ENCODE measurements at places on chromosomes 13 and 19.

- DNase-seq: no peak
Observed at GRCh38 chr13:112891477-112892401, 77.3 kb upstream of the MCF2L start.

- DNase-seq: no peak
Observed at GRCh38 chr19:17623224-17623935, 64.8 kb downstream of the UNC13A start.

DNA sequence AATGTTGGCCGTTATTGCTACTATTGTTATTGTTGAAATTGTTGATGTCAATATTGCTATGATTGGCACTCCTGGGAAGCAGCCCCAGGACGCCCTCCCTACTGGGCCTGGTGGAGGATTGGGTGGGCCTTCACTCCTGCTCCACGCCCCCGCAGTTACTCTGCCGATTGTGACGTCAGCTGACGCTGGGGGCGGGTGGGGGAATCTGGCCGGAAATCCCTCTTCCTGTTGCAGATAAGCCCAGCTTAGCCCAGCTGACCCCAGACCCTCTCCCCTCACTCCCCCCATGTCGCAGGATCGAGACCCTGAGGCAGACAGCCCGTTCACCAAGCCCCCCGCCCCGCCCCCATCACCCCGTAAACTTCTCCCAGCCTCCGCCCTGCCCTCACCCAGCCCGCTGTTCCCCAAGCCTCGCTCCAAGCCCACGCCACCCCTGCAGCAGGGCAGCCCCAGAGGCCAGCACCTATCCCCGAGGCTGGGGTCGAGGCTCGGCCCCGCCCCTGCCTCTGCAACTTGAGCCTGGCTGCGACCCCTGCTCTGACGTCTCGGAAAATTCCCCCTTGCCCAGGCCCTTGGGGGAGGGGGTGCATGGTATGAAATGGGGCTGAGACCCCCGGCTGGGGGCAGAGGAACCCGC, at the start of gene ETV2:
Gene ETV2 (plus strand): TSS at position 231 of the 637 bp plus-strand sequence. CDS start 716 bp downstream, outside the sequence.
- no peak for DNase-seq

GRCh38 chr13:33487575-33488243, 202.2 kb upstream of the STARD13 start:
- DNase-seq: no peak

GRCh38 chr13:99064624-99065234, 86.9 kb upstream of the DOCK9 start:
- no peak for DNase-seq

- DNase-seq: no peak
Observed at GRCh38 chr19:42290523-42291434, 11.2 kb upstream of the PRR19 start.

DNA sequence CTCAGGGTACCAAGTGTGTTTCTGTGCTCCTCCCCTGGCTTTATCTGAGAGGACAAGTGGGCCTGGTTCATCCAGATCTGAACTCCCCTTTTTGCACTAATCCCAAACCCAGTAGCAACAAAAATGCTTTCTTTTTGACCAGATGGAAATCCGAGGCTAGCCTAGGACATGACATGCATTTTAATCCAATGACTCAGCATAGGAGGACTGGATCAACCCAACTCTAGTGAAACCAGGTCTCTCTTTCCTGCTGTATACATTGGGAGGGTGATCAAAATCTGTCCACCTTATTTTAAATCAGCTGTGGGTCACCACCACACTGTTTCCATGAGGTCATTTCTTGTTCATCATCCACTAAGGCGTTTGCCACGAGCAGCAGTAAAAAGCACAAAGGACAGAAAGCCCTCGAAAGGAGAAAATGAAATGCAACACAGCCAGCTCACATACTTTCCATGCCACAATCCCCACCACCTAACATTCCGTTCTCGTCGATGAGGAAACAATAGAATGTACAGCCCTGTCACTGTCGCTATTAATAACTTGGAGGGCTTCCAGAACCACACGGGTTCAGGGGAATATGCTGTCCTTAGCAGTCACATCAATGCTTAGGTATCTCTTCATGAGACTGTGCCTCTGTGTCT, 543.0 kb downstream of the IRS2 start:
- DNase-seq: no peak

DNA sequence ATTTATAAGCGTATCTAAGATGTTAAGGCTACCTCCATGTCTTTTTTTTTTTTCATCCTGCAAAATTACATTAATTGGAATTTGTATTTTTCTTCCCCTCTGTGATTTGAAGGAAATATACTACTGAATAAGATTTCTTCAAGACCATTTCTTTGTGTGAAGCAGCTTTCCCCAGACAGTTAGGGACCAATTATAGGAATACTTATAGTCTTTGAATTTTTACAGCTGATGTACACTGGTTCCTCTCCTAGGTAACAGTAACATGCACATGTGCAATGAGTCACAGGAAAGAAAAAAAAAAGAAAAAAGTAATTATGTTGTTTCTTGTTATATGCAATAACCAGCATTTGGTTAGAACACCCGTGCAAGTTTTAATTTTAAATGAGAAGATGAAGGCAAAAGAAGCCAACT, 82.0 kb downstream of the PCDH9 start:
- DNase-seq: no peak

GRCh38 chr19:45507872-45508416, 665 bp downstream of the VASP start:
- no peak for DNase-seq

DNA sequence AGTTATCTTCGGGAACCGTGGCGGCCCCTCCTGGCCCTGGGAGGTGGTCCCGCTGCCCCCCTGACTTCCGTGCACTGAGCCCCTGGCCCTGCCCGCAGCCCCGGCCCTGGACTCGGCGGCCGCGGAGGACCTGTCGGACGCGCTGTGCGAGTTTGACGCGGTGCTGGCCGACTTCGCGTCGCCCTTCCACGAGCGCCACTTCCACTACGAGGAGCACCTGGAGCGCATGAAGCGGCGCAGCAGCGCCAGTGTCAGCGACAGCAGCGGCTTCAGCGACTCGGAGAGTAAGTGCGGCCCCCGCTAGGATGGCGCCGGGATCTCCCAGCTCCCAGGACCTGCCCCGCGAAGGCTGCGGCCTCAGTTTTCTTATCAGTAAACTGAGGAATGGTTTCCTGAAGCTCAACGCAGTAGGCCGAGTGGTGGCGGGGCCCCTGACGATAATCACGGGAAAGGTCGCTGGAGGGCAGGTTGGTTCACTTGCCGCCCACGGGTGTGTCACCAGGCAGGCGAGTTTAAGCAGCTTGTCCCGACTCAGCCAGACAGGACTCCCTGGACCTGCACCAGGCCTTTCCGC, 924 bp downstream of the RGCC start:
- DNase-seq: no peak

DNA sequence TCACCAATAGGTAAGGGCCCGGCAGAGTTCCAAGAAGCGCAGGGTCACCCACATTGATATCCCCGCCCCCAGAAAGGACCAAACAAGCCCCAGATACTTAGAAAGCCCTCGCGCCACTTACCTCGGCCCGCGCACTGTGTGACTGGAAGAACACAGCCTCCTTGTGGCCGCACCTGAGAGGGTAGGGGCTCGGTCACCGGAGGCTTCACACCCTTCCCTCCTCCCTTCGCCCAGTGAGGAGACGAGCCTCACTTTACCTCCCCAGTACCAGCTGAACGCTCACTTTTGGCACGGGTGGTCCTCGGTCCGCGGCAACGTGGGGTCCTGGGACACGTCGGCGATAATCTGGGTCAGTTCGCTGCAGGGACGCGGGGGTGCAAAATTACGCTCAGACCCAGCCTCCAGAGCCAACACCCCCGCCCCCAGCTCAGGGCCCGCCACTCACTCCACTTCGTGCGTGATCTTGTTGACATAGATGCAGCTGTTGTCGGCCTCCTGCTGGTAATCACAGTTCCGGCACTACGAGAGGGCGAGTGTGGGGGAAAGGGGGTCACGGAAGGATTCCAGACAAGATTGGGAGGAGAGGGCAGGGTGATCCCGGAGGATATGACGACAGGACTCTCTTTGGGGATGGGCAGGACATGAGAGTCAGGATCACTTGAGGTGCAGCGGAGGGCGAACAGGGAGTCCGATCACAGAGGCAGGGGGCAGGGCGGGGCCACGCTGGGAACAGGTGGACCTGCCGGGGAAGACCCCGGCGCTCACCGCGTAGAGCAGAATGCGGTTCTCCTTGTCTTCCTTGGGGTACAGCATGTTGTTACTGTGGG, 568 bp downstream of the POLR2I start:
- no peak for DNase-seq

DNA sequence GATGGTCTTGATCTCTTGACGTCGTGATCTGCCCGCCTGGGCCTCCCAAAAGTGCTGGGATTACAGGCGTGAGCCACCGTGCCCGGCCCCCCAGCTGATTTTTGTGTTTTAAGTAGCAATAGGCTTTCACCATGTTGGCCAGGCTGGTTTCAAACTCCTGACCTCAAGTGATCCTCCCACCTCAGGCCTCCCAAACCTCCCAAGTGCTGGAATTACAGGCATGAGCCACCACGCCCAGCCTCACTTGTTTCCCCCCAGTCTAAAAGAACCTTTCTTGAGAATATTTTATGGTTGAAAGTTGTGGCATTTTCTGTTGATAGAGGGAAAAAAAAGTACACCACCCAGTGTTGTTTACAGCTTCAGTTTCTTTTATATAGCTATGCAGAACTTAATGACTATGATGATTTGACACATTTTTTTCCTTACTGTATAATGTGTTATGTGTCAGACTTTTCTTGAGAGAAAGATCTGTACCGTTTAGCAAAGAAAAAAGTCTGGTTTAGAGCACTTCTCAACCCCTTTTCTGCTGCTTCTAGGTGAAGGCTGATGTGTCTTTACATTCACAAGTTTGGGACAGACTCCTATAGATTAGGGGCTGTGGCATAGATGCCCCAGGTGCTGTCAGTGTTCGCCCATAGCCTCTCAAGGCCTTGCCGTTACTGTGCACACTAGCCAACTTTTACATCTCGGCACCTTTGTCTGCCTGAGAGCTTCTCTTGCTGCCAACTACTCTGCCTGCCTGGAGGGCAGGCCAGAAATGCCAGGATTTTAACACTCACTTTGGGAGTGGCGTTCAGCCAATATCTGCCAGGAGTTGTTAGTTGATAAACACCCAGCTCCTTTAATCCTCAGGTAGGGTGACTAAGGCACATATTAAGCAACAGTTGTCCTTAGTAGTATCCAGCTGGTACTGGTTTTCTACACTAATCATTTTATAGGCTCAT, 33.0 kb downstream of the KCTD4 start:
- no peak for DNase-seq

GRCh38 chr19:1256646-1257474, 8.5 kb downstream of the MIDN start:
- no peak for DNase-seq

GRCh38 chr13:112062571-112063570, 4.1 kb upstream of the SOX1 start:
- DNase-seq: no peak

DNA sequence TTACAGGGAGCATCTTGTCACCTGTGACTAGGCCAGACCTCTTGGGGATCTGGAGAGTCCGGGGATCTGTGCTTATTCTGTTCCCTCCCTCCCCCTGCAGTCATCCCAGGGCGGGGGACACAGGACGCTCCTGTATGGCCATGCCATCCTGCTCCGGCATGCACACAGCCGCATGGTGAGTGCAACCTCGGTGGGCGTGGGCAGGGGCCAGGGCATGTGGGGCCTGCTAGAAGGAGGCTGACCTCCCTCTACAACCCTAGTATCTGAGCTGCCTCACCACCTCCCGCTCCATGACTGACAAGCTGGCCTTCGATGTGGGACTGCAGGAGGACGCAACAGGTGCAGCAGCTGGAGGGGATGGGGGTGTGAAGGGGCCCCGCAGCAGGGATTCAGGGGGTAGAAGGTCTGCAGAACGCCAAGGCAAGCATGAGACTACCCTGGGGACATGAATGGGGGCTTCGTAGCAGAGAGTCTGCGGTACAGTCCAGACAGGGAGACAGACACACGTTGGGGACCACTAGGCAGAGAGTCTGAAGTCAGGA, 10.0 kb downstream of the RYR1 start:
- DNase-seq: no peak

GRCh38 chr13:50787316-50788195, 55.9 kb downstream of the DLEU7 start:
- DNase-seq: no peak

- DNase-seq: no peak
Observed at GRCh38 chr13:105798541-105798940, 736.9 kb downstream of the EFNB2 start.

- DNase-seq: no peak
Observed at GRCh38 chr13:113065406-113066141, 40.0 kb upstream of the F7 start.

DNA sequence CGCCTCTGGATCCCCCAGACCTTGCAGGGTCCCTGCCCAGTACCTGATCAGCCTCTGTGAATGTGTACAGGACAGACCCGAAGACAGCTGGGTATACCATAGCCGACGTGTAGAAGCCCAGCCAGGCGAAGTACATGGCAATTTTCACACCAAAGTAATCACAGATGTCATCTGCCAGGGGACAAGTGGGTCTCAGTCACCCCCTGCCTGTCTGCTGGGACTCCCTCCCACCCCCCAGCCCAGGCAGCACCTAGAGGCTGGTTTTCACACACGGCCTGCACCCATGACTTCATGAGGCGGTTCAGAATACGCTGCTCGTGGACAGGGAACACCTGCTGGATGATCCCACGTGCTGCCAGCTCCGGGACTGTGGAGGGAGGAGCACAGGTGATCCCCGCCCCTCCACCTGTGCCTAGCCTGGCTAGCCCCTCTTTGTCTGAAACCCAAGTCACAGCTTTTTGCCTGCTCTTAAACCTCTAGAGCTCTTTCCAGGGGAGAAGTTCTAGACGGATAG, 3.6 kb downstream of the ANO8 start:
- DNase-seq: no peak

DNA sequence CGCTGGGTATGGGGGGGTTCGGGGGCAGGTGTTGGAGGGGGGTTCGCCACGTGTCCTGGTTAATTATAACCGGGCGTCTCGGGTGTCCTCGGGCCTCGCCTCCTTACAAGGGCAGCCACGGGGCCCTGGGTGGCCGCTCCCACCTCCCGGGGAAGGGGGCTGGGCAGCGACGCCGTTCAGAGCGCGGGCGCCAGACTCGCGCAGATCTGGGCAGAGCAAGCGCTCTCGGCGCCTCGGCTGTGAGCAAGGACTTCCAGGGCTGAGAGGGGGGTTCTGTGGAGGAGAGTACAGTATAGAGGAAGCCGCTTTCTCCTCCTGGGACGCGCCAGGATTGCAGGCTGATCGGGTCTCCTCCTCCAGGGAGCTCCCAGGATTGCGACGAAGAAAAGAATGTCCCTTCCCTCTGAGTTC, 1.0 kb upstream of the CKM start:
- DNase-seq: no peak

GRCh38 chr13:42865768-42866102, 84.4 kb downstream of the FAM216B start:
- no peak for DNase-seq

- no peak for DNase-seq
Observed at GRCh38 chr13:46578590-46578975, 25.6 kb downstream of the LRCH1 start.

GRCh38 chr13:99265162-99265800, 7.1 kb upstream of the GPR18 start:
- DNase-seq: peak; percentile 59

GRCh38 chr13:112638919-112639318, 50.9 kb upstream of the ATP11A start:
- no peak for DNase-seq

- DNase-seq: no peak
Observed at GRCh38 chr13:21234526-21234925, 58.1 kb downstream of the MRPL57 start.

- no peak for DNase-seq
Observed at GRCh38 chr13:84479656-84480055, 597.4 kb upstream of the SLITRK1 start.

Measured in stimulated activated CD4-positive, alpha-beta T cell treated with anti-CD3 and anti-CD28 coated beads, Interleukin-12 subunit alpha, Interleukin-12 subunit beta, amount 100 ng/mL, for 48 hours (primary cell).